Activated CD4-positive, alpha-beta T cell treated with anti-CD3 and anti-CD28 coated beads, Interleukin-2, amount 50 U/mL, for 24 hours (primary cell): ENCODE measurements at places on chromosomes 6 and 20.

- peak; percentile 47 for DNase-seq
Measured at GRCh38 chr6:16409531-16410441, 171.4 kb downstream of the GMPR start.

DNA sequence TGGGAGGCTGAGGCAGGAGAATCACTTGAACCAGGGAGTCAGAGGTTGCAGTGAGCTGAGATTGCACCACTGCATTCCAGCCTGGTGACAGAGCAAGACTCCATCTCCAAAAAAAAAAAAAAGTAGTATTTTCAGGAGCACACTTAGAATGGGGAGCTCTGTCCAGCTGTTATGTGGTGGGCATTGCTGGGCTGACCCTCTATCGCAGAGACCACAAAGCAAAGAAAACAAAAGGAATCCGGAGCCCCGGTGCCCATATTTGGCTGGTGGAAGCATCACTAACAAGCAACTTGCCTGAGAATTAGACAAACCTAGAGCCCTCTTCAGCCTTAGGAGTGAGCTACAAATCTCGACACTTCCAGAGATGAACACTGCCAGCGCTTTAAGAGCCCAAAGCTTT, 137.3 kb upstream of the GPR6 start:
- DNase-seq = no peak

GRCh38 chr6:26195376-26195923, 108.2 kb downstream of the HFE start:
- no peak for DNase-seq

DNA sequence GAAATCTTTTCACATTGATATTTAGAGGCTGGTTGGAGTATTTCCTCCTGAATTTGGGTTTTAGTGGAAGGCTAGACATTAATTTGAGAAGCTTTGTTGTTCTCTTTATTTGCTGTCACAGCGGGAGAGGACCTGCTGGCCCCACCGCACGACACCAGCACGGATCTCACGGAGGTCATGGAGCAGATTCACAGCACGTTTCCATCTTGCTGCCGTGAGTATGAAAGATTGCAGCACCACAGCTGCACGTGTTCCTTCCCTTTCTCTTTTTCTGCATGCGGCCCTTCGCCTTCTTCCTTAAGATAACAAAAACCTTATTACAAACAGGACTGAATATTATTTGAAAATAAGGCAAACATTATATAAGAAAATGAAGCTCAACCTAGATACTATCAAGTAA, 555.5 kb downstream of the UTRN start:
- DNase-seq = no peak

GRCh38 chr20:43937591-43937990, 22.9 kb downstream of the TOX2 start:
- no peak for DNase-seq

- peak; percentile 93 for DNase-seq
Measured at GRCh38 chr6:57089687-57090457, at the start of gene ZNF451. Gene ZNF451, plus strand, starts transcription at chr6:57090188. Its CDS starts 66 bp downstream, at chr6:57090254.

GRCh38 chr6:71349395-71349794, 60.8 kb downstream of the OGFRL1 start:
- no peak for DNase-seq

DNA sequence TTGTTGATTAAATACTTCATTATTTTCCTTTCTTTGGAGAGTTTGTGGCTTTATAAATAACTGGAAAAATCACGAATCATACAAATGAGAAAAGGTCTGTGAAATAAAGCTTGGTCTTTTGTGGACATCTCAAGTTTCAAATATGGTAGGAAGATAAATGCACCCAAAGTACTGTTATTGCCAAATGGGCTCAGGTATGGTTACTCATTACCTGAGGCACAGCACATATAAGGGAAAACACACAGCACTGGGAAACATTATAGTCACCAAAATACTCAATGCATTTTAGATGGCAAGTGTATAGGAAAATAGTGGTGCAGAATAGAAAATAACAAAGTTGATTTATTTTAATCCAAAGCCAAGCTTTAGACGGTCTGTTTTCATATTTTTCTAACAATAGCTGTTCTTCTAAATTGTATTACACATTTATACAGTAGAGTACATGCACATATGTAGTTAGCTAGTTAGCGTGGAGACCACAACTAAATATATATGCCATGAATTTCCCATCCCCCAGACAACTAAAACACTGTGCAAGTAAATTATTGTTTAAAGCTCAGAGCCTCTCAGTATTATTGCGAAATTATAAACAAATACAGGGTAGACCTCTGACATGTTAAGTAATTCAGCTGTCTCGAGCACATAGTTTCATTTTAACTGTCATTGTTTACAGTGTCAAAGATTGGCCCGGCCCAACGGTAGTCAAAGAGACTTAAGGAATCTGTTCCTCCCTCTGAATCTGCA, 336.0 kb downstream of the SYNE1 start:
- no peak for DNase-seq
